ENCODE measurements at places on chromosomes 1 and 21.

DNA sequence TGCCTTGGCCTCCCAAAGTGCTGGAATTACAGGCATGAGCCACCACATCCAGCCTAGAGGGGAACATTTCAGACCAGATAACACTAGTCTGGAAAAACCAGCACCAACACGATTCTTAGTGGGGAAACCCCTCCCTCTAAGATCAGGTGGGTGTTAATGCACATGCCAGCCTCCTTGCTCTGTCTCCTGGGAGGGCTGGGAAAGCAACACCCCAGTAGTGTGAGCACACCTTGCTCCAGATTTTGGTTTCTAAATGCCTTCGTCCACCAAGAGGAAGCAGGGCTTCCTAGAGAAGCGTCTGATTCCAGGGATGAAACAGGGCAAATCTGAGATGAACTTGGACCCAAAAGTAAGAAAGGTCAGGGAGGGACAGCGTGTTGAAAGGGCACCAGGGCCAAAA lies 2.2 kb upstream of the KRTAP10-4 start:
- peak; percentile 16 for DNase-seq

GRCh38 chr1:226700861-226701260 lies 38.2 kb downstream of the ITPKB start:
- DNase-seq = no peak

DNA sequence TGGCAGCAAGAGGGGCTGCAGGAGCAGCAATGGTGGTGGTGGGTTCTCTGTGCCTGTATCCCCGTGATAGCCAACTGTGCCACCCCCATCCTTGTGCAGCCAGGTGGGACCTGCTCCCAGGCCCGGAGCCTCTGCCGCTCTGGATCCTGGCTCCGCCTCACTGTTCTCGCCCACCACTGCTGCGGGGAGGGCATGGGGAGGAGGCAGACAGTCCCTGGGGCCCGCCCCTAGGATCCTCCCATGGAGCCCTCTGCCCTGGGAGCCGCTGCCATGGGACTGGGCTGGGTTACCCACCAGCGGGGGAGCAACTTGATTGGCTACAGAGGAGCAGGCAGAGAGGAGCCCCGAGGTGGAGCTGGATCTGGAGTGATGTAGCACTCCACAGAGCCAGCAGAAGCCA lies 31.6 kb downstream of the CD1D start:
- no peak for DNase-seq

GRCh38 chr21:27429710-27430341 lies 462.9 kb upstream of the ADAMTS5 start:
- DNase-seq = no peak

All from activated CD8-positive, alpha-beta memory T cell treated with anti-CD3 and anti-CD28 coated beads, Interleukin-2, amount 10 ng/mL, durations not matched to agents 7 days and 5 days (primary cell).